ENCODE measurements at places on chromosomes 2 and 18.

DNA sequence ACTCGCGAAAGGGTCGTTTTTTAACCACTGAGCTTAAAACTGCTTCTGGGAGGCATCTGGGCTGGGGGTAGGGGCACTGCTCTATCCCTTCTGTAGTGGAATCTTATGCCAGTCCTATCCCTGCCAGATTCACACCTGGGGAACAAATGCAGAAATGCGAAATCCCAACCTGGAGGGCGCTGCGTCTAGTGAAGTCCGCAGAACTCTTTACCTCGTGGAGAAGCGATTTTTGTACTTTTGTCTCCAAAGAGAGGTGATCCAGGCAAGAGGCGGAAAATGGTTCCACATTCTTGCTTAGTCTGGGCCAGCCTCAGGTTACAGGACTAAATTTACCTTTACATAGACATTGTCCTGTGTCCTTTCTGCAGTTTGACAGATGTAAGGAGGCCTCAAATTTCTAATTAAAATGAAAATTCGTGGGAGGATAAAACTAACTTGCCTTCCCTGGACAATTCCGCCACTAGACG is 10.4 kb downstream of the TBR1 start:
- peaks cover 25% of the 10 kb centered on the region for H3K4me1 ChIP-seq
- no peak overlapping the region for H3K4me3 ChIP-seq
- H3K27me3 ChIP-seq: peaks cover 75% of the 10 kb centered on the region
- no peak overlapping the region for H3K27ac ChIP-seq
- H3K36me3 ChIP-seq: no peaks in the 10 kb centered on the region

DNA sequence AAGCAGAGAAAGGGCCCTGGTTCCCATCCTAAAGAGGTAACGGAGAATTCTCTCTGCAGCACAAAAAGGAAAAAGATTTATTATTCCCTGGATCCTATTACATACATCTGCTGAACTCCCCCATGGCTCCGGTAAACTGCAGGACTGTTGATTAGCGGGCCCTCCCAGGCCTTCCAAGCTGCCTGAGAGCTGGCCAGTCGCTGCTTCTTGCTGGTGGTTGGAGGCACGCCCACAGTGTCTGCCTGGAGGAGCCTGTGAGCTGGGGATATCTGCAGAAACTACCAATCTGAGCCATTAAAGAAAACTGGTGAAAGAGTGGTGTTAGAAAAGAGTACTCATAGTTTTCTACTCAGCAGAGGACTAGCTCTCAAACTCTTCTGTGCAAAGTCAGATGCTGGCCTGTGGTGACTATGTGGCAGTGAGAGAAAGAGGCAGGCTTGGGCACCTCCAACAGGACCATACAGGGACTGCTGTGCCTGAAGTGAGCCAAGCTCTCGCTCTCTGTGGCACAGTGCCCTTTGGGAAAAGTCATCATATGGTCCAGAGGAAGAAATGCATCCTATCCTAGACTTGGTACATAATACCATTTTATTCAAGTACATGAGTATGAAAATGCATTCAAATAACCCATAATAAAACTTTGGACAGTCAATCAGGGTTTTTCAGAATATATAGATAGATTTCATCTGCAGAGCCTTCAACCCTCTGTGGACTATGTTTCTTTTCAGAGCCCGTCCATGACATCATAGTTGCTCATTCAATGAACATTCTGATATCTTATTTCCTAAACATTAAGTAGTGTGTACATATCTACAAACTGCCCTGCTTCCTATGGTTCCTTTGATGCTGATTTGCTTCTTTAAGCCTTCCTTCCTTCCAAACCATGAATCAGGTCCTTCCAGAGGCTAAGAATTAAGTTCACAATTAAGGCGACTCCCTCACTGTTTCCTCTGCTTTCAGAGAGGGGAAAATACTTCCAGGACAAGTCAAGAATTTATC is 242.0 kb upstream of the LYPD1 start:
- no peaks in the 10 kb centered on the region for H3K4me1 ChIP-seq
- no peak for DNase-seq
- no peaks in the 10 kb centered on the region for H3K36me3 ChIP-seq
- no peaks in the 10 kb centered on the region for H3K27me3 ChIP-seq
- H3K4me3 ChIP-seq: no peak overlapping the region

- H3K27me3 ChIP-seq: no peaks in the 10 kb centered on the region
- no peak for DNase-seq
- H3K4me3 ChIP-seq: no peak overlapping the region
- no peak overlapping the region for H3K27ac ChIP-seq
- H3K4me1 ChIP-seq: no peaks in the 10 kb centered on the region
These were observed 1036.5 kb upstream of the CNTNAP5 start for GRCh38 chr2:122988395-122989221.

GRCh38 chr2:167454036-167454435 is 565.8 kb downstream of the XIRP2 start:
- no peak overlapping the region for H3K4me3 ChIP-seq
- no peaks in the 10 kb centered on the region for H3K4me1 ChIP-seq
- no peaks in the 10 kb centered on the region for H3K27me3 ChIP-seq
- H3K27ac ChIP-seq: no peak overlapping the region
- H3K36me3 ChIP-seq: no peaks in the 10 kb centered on the region

DNA sequence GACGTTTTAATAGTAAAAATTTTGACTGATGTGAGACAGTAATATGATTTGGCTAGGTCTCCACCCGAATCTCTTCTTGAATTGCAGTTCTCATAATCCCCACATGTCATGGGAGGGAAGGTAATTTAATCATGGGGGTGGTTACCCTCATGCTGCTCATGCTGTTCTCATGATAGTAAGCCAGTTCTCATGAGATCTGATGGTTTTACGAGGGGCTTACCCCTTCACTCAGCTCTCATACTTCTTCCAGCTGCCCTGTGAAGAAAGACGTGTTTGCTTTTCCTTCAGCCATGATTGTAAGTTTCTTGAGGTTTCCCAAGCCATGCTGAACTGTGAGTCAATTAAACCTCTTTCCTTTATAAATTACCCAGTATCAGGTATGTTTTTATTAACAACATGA is 327.0 kb upstream of the CDH7 start:
- DNase-seq: no peak
- no peaks in the 10 kb centered on the region for H3K27me3 ChIP-seq
- no peak overlapping the region for H3K4me3 ChIP-seq

DNA sequence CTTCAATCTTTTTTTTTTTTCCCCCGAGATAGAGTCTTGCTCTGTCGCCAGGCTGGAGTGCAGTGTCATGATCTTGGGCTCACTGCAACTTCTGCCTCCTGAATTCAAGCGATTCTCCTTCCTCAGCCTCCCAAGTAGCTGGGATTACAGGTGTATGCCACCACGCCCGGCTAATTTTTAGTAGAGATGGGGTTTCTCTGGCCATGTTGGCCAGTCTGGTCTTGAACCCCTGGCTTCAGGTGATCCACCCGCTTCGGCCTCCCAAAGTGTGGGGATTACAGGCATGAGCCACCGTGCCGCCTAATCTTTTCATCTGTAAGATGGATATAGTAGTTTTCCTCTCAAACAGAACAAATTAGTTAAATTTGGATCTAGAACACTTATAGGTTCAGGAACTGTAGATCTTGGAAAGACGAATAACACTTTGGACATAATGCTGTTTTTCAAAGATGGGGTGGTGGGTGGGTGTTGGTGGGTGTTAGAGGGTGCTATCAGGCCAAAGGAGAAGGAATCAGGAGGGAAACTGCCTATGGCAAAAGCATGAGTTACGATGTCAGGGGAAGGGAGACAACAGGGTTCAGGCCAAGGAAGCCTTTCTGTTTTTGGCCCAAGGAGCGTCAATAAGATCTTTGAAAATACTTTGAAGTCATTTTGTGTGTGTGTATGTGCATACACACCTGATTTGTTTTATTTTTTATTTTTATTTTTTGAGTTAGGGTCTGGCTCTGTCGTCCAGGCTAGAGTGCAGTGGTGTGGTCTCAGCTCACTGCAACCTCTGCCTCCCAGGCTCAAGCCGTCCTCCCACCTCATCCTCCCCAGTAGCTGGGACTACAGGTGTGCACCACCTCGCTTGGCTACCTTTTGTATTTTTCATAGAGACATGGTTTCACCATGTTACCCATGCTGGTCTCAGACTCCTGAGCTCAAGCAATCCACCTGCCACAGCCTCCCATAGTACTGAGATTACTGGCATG is 6.8 kb downstream of the RPL37A start:
- H3K4me3 ChIP-seq: no peak overlapping the region
- H3K27me3 ChIP-seq: no peaks in the 10 kb centered on the region
- H3K27ac ChIP-seq: no peak overlapping the region
- no peaks in the 10 kb centered on the region for H3K4me1 ChIP-seq

GRCh38 chr18:54918060-54918459 is 41.2 kb downstream of the CCDC68 start:
- H3K4me3 ChIP-seq: no peak overlapping the region
- H3K27me3 ChIP-seq: no peaks in the 10 kb centered on the region
- no peak overlapping the region for H3K27ac ChIP-seq
- no peak for DNase-seq
- H3K4me1 ChIP-seq: no peaks in the 10 kb centered on the region

DNA sequence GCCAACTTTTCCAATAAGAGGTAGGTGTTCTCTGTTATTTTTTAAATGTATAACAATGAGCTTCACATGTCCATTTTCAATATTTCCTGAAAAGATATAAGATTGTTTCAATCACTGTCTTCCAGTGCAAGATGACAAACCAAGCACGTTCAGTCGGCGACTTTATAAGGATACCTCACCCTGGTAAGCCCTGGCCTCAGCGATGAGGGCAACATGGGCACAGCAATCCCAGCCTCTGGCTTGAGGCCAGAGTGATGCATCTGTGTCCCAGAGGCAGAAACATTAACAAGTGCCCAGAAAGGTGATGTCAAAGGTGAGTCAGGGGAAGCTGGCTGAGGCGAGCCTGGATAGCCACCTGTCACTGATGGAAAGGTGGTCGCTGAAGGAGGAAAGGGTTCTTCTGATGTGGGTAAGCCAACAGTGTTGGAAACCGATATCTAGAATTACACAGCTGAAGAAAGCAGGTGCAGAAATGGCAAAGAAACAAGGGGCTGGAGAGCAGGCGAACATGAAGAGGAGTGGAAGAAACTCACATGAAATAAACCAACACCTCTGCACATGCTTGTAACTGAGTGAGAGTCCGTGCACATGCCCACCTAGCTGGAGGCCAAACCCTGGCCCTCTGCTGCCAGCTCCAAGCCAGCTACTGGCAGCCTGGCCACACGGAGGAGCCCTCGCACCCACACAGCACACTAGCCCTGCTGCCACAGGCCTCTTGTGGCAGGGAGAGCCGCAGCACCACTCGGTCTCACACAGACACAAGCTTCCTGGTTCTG is 65.5 kb downstream of the FBXO15 start:
- H3K4me1 ChIP-seq: peaks cover 12% of the 10 kb centered on the region
- no peaks in the 10 kb centered on the region for H3K36me3 ChIP-seq
- peak overlapping the region; percentile 70 for H3K27ac ChIP-seq
- peak; percentile 82 for DNase-seq
- no peaks in the 10 kb centered on the region for H3K27me3 ChIP-seq
- no peak overlapping the region for H3K4me3 ChIP-seq

DNA sequence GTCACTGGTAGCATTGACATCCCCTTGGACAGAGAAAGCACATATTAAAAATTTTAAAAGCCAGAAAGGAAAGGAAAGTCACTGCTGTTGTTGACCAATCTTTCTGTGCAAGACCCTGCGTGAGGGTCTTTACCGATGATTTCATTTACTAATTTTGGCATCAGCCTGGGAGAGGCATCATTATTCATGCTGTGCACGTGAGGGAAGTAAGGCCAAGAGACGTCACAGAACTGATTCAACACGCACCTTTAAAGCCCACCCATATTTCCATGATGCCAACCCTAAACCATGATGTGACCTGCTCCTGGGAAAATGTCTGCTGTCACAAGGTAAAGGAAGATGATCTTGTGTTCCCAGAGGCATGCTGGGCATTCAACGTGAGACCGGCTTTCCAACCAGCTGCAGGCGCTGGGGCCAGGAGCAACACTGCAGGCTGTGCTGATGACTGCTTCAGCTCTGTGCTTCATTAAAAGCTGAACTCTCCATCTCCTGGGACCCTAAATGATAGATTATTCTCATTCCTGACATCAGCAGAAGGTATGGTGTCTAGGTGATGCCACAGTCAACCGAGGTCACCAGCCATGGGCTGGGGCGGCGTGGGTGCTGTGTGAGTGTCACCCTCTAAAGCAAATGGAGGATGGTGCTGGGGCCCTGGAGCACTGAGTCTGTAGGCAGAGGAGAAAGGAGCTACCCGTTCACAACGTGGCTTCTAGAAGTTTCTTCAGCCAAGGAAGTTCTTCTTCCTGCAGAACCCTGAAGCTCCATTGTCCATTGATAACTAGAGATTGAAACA is 53.9 kb downstream of the TMEM18 start:
- H3K4me1 ChIP-seq: no peaks in the 10 kb centered on the region
- H3K36me3 ChIP-seq: no peaks in the 10 kb centered on the region
- H3K27ac ChIP-seq: no peak overlapping the region
- DNase-seq: no peak

All from natural killer cell (primary cell).